Ovary (tissue), 10 donors: ENCODE measurements at places on chromosomes 2 and 18.

DNA sequence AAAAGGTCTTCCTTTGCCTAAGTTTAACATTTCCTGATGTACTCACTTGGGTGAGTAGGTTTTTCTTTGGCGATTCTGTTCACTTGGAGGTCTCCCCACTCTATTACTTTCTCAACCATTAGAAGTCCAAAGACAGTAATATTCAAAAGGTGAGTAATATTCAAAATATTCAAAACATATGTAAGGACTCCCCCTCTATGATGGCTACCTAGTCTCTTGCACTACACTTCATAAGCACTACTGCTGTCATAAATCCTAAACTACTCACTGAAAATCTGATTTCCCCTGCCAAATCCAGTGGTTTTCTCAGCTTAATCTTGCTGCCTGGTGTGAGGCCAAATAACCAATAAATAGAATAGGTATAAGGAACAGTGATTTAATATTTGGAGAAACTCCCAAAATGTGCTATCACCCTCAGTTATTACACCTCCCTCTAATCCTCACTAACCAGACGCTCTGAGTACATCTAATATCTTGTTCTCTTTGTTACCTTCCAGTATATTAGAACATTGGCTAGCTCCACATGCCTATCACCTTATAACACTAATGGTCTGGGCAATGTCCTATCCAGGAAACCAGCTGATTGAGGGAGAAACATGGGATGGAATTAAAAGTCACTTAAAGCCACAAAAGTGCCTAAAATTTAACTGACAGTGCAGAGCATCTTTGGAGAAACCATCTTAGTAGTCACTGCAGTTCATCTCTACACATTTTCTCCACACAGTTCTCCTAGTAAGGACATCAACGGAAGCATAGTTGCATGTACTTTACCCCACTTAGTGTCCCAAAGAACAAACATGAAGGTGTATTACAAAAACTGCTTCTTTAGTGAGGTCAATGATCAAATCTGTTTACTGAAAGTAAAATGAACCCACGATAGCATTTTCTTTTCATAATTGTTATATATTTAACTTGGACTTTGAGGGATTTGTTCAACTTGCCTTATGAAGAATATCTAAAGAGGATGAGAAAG lies 54.8 kb downstream of the MBD2 start:
- DNase-seq: no peak

- no peak for DNase-seq
Observed at GRCh38 chr2:75589391-75590105, 28.8 kb upstream of the EVA1A start.

- DNase-seq: no peak
Observed at GRCh38 chr2:118586312-118586711, 261.1 kb downstream of the EN1 start.

DNA sequence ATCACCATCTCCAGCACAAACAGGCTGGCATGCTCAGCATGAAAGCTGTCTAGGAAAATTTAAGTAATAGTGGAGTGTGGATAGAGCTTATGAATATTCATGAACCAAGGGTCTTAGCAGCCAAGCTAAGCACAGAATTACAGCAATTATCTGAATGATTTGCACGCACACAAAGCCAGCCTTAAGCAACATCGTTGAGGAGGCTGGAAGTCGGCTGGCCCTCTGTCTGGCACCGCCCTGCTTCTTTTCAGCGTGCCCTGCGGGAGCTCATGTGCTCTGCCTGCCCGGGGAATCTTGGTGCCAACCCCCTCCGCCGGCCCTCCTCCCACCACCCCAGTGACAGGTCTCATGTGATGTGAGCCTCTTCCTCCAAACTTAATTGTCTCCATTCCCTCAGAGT lies 540.1 kb downstream of the CMPK2 start:
- no peak for DNase-seq

- DNase-seq: no peak
Observed at GRCh38 chr2:161947406-161947805, 126.6 kb downstream of the DPP4 start.

GRCh38 chr18:32891797-32892196 lies 119.0 kb upstream of the KLHL14 start:
- no peak for DNase-seq

DNA sequence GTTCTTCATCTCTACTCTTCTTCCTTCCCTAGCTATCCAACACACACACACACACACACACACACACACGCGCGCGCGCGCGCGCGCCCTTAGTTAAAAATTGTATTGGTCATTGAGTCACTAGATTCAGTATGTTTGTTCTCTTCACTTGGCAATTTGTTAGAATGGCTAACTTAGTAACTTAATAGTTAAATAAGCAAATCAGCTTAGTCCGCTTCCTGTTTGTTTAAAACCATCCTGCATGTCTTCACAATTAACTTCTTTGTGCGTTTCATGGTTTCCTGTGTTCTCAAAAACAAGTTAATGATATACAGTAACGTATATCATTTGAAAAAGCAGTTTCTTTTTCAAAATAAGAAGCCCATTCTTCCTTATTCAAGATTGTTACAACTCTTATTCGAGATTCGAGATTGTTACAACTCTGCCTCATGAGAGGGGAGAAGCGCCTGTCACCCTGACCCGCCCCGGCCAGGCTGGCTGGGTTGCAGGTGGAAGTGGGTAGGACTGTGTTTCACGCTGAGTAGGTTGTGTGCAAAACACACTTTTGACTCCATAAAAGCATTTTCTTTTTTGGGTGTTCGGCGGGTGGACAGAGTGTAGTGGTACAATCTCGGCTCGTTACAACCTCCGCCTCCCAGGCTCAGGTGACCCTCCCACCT lies 9.5 kb upstream of the CNNM3 start:
- DNase-seq: no peak

DNA sequence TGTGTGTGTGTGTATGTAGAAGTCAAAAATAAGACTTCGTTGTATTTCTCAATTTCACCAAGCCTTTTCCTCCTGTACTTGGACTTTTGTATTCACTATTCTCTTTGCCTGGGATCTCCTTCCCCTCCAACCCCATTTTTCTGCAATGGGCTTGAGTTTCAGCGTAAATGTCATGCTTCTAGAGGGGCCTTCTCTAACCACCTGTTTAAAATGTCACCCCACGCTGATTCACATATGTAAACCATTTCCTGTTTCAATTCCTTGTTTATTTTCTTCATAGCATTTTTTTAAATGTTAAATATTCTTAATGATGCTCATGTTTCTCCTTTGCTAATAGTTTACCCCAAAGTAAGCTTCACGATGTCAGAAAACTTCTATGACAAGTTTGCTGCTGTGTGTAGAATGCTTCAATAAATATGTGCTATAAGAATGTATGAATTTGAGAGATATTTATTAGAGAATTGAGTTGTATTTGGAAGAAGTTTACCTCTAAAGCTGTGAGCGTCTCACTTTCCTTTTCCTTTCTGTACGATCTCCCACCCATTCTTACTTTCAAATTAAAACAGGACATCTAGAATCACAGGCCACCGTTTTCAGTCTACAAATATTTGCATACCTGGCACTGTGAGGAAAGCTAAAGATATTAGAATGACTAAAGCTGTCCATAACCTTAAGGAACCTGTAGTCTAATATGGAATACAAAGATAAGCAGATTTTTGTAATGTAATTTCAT lies 762.4 kb downstream of the LRRTM4 start:
- DNase-seq: no peak

DNA sequence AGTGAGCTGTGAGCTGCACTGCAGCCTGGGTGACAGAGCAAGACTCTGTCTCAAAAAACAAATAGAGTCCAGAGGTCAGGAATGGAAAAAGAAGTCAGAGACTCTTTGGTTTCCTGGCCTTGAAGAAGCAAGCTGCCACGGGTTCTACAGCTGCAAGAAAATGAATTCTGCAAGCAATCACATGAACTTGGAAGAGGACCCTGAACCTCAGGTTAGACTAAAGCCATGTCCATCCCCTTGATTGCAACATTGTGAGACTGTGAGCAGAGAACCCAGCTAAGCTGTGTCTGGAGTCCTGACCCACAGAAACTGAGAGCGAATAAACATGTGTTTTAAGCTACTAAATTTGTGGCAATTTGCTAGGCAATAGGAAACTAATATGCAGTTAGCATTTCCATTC lies 12.9 kb upstream of the MIB1 start:
- no peak for DNase-seq

DNA sequence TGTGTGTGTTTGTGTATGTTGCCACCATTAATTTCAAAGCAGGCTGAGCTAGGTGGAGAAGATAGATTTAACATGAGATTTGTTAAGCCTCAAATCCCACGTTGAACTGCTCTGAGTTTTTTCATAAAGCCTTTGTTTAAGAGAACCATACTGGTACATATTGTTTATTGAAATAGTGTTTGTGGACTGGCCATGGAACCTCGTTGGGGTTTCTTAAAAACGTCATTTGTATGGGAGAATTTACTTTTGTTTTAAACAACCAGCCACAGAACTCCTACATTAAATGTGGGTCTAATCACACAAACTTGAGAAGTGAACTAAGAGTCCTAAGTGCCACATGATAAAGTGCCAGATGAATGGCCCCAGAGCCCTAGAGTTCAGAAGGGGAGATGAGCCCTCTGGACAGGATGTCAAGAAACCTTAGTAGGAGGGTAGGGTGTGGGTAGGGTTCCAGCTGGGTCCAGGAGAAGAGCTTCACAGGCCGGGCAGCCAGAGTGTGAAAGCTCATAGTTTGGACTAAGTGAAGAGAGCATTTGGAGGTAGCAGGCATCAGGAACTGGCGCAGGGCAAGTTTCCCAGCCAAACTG lies 120.6 kb upstream of the EML6 start:
- DNase-seq: no peak

DNA sequence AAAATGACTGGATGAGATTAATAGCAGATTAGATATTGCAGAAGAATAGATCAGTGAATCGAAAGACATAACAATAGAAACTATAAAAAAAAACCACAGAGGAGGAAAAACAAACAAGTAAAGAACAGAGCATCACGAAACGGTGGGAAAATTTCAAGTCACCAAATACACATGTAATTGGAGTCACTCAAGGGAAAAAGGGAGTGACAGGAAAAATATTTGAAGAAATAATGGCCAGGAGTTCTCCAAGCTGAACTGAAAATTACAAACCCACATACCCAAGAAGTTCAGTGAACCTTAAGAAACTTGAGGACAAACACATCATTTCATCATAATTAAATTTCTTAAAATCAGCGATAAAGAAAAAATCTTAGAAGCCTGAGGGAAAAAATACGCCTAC lies 11.0 kb upstream of the IL1R1 start:
- no peak for DNase-seq

DNA sequence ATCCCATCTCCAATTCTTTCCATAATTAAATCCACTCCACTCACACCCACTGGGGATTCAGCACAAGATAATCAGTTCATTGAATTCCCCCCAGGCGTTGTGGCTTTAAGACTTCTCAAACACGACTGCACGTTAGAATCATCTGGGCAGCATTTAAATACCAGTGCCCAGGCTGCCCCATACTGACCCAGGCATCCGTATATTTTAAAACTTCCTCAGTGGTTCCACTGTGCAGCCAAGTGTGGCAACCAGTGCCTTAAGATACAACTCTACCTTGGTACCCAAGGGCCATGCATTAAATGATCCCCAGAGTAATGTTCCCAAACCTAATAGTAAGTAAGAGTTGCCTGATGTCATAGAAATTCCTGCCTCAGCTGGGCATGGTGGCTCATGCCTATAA lies 54.3 kb upstream of the BZW1 start:
- no peak for DNase-seq

DNA sequence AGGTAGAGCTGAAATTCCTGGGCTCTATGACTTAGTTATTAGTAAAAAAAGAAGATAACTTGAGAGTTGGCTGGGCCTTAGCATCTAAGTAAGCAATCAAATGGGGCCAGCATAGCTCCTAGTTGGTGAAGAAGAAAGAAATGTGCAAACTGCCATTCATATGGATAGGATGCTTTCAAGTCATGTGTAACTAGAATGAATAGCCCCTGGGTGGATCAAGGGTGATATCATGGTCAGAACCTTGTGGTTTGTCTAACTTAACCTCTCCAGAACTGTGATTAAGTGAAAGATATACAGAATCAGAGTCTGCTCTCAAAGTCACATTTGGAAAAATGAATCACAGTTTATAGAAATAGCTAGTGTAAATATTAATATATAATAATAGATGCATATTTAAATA lies 198.7 kb upstream of the DTNA start:
- no peak for DNase-seq

DNA sequence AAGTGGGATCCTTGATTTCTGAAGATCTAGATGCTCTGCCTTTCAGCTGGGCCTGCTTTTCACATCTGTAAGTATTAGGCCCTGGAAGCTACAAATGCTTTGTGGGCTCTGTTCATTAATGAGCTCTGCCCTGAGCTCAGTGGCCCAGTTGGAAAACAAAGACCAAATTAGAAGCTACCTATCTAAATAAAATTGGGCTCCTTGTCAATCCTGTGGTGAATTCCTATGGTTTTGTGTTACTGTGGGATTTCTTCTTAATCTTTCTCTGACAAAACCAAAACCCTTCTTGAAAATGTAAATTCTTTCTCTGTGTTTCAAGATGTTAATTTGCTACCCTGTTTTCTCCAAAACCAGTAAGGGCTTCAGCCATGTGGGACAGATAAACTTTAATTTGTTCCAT lies 219.0 kb upstream of the HS6ST1 start:
- no peak for DNase-seq

DNA sequence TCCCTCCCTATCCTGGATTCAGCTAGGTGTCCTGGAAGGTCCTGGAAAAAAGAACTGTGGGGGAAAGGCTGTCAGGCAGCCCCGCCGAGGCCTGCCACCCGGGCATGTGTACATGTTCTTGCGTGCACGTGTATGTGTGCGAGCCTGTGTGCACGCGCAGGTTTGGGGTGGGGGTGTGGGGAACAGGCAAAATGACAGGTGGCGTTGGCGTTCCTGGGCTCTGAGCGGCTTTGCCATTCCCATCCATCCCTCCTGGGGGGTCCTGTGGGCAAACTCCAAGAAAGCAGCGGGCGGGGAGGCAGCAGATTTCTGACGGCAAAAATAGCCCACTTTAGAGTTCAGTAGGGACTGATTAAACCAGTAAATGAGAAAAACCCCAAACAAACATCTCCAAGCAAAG lies 35.6 kb downstream of the EMX1 start:
- DNase-seq: no peak

DNA sequence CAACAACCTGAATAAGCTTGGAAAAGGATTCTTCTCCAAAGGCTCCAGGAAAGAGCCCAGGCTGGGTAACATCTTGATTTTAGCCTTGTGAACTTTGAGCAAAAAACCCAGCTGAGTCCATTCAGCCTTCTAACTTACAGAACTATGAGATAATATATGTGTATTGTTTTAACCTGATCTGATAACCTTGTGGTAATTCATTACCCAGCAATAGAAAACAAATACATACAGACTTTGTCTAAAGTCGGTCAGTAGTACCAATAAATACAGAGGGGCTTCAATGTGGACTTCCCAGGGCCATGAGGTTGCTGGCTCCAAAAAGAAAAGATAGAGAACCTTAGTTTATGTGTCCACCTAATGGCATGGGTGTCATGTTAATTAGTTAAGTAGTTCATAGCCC lies 191.8 kb downstream of the KCNH7 start:
- no peak for DNase-seq

GRCh38 chr2:210616074-210616473 lies 59.7 kb downstream of the CPS1 start:
- DNase-seq: no peak

GRCh38 chr2:235085476-235085875 lies 133.7 kb downstream of the SH3BP4 start:
- DNase-seq: no peak

GRCh38 chr2:71546777-71547281 lies 93.5 kb downstream of the DYSF start:
- no peak for DNase-seq

GRCh38 chr2:7881466-7881865 lies 800.4 kb upstream of the ID2 start:
- DNase-seq: no peak

- no peak for DNase-seq
Observed at GRCh38 chr2:102296449-102296848, 14.9 kb upstream of the IL1RL1 start.
